ENCODE measurements at places on chromosomes 5 and 9.

- H3K27me3 ChIP-seq: no peaks in the 10 kb centered on the region
- H3K4me3 ChIP-seq: no peak overlapping the region
- peaks cover 8% of the 10 kb centered on the region for H3K36me3 ChIP-seq
- H3K27ac ChIP-seq: no peak overlapping the region
- H3K4me1 ChIP-seq: no peaks in the 10 kb centered on the region
- DNase-seq: no peak
These were observed 53.4 kb downstream of the AGTPBP1 start for GRCh38 chr9:85688361-85688760.

GRCh38 chr9:86452201-86452828, 98.1 kb upstream of the TUT7 start:
- H3K4me3 ChIP-seq: no peak overlapping the region
- H3K36me3 ChIP-seq: no peaks in the 10 kb centered on the region
- no peak for DNase-seq
- H3K27me3 ChIP-seq: no peaks in the 10 kb centered on the region

- no peaks in the 10 kb centered on the region for H3K4me1 ChIP-seq
- no peak for DNase-seq
- no peaks in the 10 kb centered on the region for H3K27me3 ChIP-seq
- H3K36me3 ChIP-seq: no peaks in the 10 kb centered on the region
- no peak overlapping the region for H3K27ac ChIP-seq
These were observed 103.4 kb upstream of the SPRY4 start for GRCh38 chr5:142428036-142428772.

DNA sequence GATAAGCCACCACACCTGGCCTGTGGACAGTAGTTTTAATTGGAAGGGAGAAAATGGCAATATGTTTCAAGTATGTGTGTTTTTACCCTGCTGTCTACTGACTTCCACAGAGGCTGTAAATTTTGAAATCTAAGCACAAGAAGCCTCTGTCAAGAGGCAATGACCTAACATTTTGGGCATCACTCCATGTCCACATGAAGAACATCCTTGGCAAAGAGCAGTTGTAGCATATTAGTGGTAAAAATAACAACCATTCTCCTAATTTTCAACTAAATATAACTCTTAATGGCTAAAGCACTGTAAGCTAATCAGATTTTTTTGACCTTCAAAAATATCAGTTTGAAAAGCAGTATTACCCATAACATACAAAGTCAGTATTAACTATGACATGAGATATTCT, 100.3 kb upstream of the APC start:
- no peak for DNase-seq
- peaks cover 26% of the 10 kb centered on the region for H3K4me1 ChIP-seq

DNA sequence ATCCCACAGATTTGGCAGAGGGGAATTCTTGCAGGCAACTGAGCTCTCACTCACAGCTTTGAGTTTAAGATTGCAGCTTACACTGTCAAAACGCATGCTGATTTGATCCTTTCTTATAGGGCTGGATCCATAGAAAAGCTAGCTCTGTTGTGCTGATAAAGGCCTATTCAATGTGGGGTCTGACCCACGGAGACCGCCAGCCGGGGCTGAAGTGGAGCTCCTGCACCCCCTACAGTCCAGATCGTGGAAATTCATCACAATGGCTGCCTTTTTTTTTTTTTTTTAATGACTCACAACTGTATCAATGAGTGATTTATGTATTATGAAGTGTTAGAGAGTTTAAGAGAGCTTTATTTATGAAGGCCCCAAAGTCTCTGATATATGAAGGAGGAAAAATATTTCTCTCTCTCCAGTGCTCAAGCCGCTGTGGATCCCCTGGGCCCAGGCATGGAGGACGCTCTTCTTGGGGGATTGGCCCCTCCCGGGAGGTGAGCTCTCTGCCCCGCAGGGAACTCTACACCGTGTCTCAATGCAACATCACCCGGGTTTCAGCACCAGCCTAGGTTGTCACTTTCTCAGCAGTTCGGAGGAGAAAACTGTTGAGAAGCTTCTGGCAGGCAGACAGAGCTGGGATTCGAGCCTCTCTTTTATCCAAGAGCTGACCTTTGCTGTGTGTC, 700.2 kb downstream of the IRX1 start:
- H3K27ac ChIP-seq: no peak overlapping the region
- H3K27me3 ChIP-seq: no peaks in the 10 kb centered on the region
- H3K4me1 ChIP-seq: no peaks in the 10 kb centered on the region
- H3K4me3 ChIP-seq: no peak overlapping the region

DNA sequence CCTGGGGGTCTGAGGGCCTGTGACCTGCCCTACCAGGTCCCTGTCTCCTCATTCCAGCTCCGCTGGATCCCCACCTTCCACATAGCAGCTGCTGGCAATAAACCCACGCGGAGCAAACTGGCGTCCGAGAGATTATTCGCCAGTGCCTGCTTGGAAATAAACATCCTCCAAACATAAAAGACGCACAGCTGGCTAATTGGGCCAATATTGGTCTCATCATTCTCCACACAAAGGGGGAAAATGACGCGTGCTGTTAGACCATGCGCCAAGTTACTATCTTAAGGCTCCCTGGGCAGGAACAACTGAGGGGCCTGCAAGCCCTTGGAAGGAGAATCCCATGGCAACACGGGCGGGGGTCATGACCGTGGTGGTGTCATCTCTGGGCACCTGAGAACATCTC, 73.3 kb upstream of the SARDH start:
- H3K27ac ChIP-seq: no peak overlapping the region
- peaks cover 7% of the 10 kb centered on the region for H3K36me3 ChIP-seq
- no peaks in the 10 kb centered on the region for H3K4me1 ChIP-seq

- H3K4me3 ChIP-seq: no peak overlapping the region
- H3K27me3 ChIP-seq: no peaks in the 10 kb centered on the region
- no peaks in the 10 kb centered on the region for H3K4me1 ChIP-seq
- no peak overlapping the region for H3K27ac ChIP-seq
- no peaks in the 10 kb centered on the region for H3K36me3 ChIP-seq
These were observed 126.1 kb downstream of the SEMA5A start for GRCh38 chr5:9419794-9420193.

DNA sequence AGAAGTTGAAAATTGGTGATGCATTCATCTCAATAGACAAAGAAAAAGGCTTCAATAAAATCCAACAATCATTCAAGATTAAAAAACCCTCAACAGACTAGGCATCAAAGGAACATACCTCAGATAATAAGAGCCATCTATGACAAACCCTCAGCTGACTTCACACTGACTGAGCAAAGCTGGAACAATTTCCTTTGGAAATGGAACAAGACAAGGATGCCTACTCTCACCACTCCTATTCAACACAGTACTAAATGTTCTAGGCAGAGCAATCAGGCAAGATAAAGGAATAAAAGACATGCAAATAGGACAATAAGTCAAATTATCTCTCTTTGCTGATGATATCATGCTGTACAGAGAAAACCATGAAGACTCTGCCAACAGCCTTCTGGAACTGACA, 1188.1 kb downstream of the DTWD2 start:
- no peak overlapping the region for H3K4me3 ChIP-seq
- no peak for DNase-seq

Data from esophagus squamous epithelium (tissue), 5 donors.